ENCODE measurements at places on chromosomes 2 and 18.

DNA sequence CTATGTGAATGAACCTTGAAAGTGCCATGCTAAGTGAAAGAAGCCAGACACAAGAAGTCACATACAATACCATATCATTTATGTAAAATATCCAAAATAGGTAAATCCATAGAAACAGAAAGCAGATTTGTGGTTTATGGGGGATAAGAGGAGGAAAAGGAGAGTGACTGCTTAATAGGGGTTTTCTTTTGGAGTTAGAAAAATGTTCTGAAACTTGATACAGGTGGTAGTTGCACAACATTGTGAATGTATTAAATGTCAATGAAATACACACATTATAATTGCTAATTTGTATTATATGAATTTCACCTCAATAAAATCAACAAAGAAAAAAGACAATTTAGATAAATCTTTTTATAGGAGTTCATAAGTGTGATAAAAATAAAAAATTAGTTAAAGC is 37.1 kb downstream of the MEMO1 start:
- no peak for DNase-seq

DNA sequence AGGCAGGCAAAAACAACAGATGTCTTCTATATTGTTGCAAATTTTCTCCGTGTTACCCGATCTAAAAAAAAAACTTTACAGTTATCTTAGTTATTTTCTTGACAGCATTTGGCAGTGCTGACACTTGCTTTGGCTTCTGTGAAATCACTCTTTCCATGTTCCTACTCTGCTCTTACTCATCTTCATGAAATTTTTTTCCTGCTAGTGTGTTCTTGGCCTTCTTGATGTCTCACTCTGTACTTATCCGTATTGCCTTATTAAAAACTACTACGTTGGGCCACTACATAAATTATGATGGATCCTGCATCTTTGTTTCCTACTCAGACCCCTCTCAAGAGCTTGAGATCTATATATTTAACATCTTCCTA is 134.4 kb downstream of the IKZF2 start:
- DNase-seq = no peak

- DNase-seq = no peak
These were observed 48.5 kb upstream of the HNRNPA3 start for GRCh38 chr2:177164131-177164530.

DNA sequence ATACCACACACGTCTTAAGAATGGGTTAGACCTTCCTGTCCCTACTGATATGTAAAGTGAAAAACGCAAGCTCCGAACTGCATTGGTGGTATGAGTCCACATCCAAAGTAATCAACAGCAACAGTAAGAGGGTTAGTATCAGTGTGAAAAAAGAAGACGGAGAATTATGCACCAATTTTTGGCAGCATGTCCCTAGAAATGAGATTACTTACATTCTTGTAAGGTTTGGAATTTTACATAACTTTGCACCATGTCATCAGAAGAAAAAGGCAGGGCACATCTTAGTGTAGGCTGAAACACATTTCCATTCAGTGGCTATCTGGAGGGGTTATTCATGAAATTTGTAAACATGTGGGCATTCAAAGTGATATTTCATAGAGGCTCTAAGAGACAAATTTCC is 88.2 kb downstream of the LONRF2 start:
- no peak for DNase-seq

GRCh38 chr2:28654663-28655320 is 96.8 kb upstream of the PPP1CB start:
- DNase-seq = no peak

GRCh38 chr2:40260437-40260836 is 191.5 kb downstream of the SLC8A1 start:
- DNase-seq = no peak

DNA sequence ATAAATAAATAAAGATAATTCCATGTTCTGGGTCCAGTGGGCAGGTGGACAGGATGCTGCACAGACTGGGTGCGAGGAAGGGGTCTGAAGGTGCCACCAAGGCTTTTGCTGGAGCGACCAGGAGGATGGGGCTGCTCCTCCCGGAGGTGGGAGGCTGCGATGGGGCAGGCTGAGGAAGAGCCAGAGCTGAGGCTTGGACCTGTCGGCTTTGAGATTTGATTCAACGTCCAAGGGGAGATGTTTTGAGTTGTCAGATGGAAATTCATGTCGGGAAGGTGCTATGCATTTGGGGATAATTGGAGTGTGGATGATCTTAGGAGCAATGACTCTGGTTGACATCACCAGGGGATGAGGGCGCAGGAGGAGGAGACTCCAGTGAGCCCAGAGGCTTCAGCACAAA is 11.7 kb downstream of the ALLC start:
- no peak for DNase-seq

GRCh38 chr2:115083225-115083624 is 640.8 kb downstream of the DPP10 start:
- no peak for DNase-seq

- DNase-seq = no peak
These were observed 565.5 kb downstream of the CCDC85A start for GRCh38 chr2:56749152-56749752.

DNA sequence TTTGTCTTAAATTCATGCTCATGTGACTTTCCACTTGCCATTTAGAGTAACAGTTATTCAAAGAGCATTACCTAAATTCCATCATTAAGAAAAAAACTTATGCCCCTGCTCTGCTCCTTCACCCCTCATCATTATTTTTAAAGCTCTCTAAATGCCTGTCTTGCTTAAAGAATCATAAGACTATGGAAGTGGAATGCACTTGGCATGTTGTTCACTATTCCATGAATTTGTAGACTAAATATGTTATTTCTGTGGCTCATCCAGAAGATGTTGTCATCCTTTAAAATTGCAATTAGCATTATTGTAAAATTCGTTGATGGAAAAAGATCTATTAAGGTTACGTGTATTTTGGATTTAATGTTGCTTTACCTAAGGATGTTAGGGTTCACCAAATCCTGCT is 61.8 kb downstream of the FMNL2 start:
- DNase-seq = no peak

All from activated naive CD4-positive, alpha-beta T cell (primary cell).